H1 (cell line): ENCODE measurements at places on chromosomes 6 and 20. TPM values are rescaled to one million over a fixed set of nuclear protein-coding genes. Genes with fewer than 3 reads are reported as not detected.

GRCh38 chr6:138105880-138106664 lies 1.1 kb downstream of the PERP start:
- no peak for DNase-seq

DNA sequence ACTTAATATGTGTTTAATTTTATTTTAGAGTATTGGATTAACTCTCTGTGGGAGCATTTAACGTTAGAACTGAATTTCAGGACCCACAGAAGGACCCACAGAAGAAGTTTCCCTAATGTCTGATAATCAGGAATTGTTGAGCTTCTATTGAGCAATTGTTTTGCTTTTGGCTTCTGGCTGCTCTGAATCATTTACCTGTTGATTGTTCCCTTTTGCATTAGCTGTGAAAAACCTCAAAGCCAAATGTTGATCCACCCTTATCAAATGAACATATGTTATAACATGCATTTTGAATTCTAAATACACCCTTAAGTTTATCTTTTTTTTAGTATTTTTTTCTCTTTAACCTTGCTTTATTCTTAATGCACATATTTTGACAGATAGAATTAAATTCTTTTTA lies 393.5 kb downstream of the LAMA2 start:
- no peak for DNase-seq

- DNase-seq, result no peak
These were observed 490.9 kb upstream of the JARID2 start for GRCh38 chr6:14754751-14755513.

- DNase-seq, result no peak
These were observed 129.5 kb upstream of the SGK1 start for GRCh38 chr6:134447423-134447822.

GRCh38 chr6:38591439-38591838 lies 48.3 kb downstream of the BTBD9 start:
- DNase-seq, result no peak

Gene UBD
- not detected in 2 replicates for total RNA-seq
